ENCODE measurements at places on chromosomes 6 and 20.

DNA sequence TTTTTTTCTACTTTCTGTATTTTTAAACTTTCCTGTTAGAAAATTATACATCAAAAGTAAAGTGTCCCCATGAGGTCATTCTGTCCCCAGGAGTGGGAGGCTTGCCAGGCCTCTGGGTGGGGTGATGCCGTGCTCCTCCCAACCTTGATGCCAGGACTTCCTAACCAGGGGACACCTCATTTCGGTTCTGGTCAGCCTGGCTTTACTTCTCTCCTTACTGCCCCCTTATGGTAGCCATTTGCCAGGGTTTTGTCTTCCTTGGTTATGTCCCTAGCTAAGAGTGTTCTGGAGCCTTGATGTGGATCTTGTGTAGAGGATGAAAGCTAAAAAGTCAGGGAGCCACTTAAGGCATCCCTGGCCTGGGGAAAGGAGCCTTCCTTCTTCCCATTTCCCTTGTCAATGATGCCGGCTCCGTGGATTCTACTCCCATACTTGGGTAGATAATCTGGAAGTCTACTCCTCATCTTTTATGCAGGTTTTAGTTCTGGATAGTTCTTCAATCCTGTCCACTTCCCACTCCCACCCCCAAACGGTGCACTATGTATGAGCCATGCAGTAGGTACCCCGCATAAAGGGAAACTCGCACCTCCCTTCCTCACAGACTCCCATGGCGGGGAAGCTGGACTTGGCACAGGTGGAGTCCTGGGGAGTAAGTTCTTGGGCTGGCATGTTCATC lies 164.1 kb upstream of the SALL4 start:
- DNase-seq, result no peak

DNA sequence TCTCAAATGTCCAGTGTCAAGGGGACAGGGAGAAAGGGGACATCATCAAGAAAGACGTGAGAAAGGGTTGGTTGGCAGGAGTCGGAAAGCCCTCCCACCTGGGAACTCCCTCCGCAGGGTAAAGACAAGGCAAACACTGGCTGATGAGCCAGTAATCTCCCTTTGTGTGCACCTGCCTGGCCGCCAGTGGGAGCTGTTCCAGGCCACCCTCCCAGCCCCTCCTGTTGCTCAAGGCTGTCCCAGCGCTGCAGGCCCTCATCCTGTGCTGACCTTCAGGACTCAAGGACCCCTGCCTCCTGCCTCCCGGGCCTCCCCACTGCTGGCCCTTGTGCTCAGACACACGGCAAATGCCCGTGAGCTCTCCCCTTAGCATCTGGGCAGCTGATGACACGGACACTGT lies 7.4 kb downstream of the FRMD1 start:
- no peak for DNase-seq

DNA sequence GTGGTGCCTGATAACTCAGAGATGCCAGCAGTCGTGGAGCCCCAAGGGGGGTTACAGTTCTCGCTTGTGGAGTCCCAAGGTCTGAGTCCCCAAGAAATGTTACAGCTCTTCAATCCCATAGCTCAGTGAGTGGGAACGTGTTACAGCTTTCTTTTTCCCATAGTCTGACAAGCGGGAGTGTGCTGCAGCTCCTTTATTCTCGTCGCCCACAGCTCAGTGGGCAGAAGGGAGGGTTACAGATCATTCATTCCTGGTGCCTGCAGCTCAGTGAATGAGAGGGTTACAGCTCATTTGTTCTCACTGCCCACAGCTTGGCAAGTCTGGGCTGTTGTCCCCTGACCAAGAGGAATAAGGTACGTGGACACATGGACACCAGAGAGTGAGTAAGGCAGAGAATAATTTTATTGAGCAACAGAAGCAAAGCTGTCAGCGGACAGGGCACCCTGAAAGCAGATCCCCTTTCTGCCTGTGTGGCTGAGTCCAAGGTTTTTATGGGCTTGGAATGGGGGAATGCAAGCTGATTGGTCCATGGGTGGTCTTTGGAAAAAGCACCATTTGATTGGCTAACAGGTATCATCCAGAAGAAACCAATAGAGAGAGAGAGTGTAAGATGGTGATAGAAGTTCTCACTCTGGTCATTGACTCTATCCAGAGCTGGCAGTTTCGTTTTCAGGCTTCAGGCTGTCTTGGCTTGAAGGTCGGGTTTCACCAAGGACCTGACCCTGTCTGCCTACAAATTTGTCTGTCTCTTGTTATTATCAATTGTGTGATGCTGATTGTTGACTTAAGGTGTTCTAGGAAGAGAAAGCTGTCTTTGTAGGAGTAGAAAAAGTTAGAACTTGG lies 16.4 kb downstream of the RNF217 start:
- DNase-seq, result no peak

DNA sequence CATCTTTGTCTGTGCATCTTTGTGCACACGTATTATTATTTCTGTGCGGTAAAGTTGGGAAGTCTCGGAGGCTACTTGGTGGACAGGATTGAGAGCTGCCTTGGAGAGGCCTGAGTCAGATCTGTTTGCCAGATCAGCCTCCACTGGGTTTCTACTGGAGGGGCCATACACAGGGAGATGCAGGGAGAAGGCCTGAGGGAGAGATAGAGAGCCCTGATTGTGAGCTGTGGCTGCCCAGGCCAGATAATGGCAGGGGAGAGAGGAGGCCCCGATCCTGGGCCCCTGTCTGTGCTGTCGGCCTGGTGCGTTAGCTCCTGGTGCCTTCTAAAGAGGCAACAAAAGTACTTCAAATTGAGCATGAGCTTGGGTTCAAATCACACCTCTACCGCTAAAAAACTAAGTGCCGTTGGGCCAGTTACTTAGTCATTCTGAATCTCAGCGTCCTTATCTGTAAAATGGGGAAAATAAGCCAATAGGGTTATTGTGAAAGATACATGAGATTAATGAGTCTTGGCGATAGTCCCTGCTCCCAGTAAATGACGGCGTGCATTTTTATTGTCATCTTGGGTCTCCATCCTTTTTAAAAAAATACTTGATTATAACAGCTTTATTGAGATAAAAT lies 27.6 kb upstream of the ADA start:
- no peak for DNase-seq

GRCh38 chr6:22328474-22328873 lies 31.6 kb upstream of the PRL start:
- DNase-seq, result no peak

GRCh38 chr6:105526225-105526872 lies 123.5 kb upstream of the PREP start:
- DNase-seq, result no peak

DNA sequence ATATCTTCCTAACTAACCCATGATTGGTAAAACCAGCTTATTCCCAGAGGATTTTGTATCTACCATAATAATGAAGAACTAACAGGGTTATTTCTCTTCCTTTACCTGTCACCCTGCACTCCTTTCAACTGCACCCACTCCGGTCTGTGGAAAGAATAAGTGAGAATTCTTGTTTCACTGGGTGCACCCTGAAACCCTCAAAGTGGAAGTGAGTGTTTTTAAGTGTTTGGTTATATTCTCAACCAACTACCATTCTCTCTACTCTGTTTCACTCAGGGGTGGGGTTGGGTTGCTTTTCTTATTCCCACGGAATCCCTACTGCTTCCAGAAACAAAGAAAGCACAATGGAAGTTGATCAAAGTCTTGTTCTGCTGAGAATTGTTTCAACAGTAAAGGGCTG lies 42.6 kb upstream of the KHDRBS2 start:
- no peak for DNase-seq

DNA sequence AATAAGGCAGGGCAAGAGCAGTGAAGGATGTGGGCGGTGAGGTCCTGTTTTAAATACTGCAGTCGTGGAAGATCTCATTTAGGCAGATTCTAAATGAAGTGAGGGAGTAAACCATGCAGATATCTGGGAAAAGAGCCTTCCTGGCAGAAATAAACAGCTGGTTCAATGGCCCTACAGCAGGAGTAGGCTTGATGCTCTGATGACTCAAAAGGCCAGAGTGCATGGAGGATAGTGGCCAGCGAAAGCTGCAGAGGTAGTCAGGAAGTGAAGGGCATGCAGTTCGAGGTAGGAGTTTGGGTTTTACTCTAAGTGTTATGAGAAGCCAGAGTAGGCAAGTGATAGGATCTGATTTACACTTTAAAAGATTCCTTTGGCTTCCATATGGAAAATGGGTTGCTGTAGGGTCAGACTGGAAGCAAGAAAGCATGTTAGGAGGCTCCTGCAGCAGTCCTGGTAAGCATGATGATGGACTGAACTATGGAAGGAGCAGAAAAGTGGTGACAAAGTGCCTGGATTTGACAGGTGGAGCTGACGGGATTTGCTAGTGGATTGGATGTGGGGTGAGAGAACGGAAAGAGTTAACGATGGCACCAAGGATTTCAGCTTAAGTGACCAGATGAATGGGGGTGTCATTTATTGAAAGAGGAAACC lies 150.0 kb downstream of the GJA10 start:
- no peak for DNase-seq

GRCh38 chr20:4836935-4837334 lies 115.2 kb downstream of the PRND start:
- no peak for DNase-seq

DNA sequence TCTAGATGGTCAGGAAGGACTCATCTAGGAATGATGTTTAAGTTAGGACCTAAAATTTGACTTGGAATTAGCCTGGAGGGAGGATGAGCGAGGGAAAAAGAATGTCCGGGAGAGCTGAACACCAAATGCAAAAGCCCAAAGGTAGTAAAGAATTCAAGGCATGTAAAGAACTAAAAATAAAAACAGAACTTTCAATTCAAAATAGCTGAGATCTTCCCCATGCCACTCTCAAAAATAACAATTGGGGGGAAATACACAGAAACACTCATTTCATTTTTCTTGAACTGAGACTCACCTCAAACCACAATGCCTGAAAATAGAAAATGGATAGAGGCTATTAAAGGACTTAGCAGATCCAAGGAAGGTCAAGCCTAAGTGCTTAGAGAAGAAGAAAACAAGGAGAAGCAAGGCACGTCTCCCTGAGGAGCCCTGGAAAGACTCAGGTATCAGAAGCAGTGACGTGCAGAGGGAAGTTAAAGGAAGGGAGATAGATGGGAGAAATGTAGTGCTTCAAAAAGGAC lies 10.4 kb downstream of the PXT1 start:
- DNase-seq, result no peak

GRCh38 chr20:25339608-25340007 lies 51.0 kb downstream of the ABHD12 start:
- no peak for DNase-seq

GRCh38 chr6:160437775-160438174 lies 89.6 kb downstream of the SLC22A3 start:
- DNase-seq, result no peak

GRCh38 chr6:29789176-29789575 lies 38.4 kb upstream of the HLA-G start:
- no peak for DNase-seq

DNA sequence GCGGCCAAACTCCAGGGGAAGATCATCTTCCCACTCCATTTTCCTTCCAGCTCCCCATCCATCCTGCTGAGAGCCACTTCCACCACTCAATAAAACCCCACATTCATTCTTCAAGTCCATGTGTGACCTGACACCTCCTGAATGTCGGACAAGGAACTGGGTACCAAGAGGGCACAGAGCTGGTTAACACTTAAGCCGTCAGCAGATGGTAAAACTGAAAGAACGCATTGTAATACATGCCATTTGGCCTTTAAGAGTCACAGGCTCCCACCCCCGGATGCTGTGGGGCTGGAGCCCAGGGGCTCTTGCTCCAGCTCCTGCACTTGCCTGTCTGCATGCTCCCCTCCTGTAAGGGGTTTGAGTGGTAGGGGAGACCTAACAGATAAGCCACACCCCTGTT lies 753.9 kb downstream of the COL12A1 start:
- no peak for DNase-seq

DNA sequence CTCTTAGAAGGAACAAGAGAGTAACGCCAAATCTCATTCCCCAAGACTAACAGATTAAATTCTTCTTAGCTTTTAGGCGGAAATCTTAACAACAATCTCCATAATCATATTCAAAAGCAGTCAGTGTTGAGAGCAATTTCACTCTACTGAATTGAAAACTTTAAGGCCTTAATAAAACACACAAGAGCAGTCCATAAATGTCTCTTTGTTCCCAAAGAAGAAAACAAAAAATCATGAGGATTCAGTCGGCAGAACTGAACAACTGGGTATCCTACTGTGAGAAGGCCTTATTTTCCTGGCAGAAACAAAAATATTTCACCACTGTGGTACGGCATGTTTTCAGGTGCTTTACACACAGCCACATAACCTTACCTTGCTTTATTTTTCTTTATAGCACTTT lies 14.4 kb downstream of the ABHD12 start:
- no peak for DNase-seq

- no peak for DNase-seq
Observed at GRCh38 chr6:45851034-45851400, 164.6 kb downstream of the CLIC5 start.

DNA sequence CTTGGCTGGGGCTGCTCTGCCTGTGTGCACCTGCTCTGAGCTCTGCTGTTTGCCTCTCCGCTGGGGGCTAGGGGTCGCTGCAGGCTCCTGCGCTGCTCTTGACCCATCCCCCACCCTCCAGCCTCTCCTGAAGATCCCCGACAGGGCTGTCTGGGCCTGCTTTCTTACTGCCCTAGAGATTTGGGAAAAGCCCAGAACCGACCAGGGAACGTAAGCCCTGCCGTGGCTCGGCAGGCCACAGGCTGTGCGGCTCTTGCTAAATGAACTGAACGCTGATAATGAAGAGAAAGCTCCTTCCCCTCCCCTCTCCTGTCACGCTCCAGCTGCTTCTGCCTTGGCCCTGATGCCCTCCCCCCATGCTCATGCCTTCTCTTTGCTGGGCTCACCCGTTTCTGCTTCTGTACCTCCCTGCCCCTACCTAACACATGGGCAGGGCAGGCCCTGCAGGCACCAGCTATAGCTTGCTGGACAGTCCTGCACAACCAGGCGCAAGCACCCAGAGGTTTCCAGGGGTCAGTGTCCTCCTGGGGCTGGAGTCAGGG lies 32.0 kb upstream of the PCMTD2 start:
- no peak for DNase-seq

GRCh38 chr6:41503827-41504465 lies 42.2 kb upstream of the FOXP4 start:
- DNase-seq, result no peak

DNA sequence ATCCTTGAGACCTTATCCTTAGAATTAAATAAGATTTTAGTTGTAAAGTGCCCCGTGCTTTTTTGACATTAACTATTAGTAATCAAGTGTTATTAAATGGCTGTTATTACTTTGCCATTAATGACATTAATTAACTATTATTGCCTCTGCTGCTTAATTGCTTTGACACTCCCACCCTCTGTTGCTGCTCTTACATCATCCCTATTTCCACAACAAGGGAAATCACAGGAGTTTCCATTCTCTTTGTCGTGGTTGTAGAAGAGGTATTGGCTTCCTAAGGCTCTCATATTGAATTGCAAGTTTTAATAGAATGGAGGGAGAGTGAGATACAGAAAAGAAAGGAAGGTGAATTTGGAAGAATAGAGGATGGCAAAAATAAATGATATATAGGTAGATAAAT lies 545.8 kb downstream of the MMUT start:
- DNase-seq, result no peak

DNA sequence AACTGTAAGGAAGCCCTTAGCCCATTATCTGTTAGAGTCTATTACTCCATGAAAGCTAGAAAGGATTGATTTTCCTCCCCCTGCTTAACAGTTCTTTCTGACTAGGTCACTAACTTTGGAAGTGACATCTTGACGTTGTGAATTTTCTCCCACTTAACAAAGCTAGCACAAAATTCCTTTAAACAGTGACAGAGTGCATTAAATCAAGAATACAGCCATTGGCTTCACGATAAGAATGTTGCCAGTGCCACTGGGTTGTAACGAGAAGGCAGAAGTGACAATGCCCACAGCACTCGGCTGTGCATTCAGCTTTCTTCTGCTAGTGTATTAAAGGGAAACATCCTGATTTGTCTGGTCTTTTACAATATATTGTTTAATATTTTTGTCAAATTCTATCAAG lies 182.7 kb upstream of the DTNBP1 start:
- DNase-seq, result no peak
